ENCODE measurements at places on chromosomes 13 and 19. TPM values are rescaled to one million over a fixed set of nuclear protein-coding genes. Genes with fewer than 3 reads are reported as not detected.

DNA sequence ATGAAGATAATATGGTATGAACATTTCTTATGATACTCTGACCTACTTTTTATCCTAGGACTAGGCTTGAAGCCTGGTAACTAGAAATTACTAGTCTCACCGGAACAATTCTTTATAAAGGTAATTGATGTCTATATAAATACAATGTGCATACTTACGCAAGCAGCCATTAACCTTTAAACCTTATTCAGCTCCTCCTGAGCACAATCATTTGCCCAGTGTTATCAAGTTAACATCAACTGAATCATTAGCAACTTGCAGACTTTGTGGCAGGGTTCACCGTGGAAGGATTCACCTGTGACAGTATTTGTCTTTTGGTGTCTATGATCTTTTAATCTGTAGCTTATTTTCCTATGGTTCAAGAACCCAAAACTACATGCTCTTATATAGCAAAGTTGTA is 508.6 kb upstream of the KLHL1 start:
- no peak for DNase-seq

The HOMER3 gene
- total RNA-seq: 31.3 TPM

The PSG1 gene
- total RNA-seq: not detected

GRCh38 chr19:13013649-13014048 is 18.4 kb downstream of the NFIX start:
- DNase-seq: no peak

- DNase-seq: no peak
Observed at GRCh38 chr19:58545286-58546018, 1.6 kb downstream of the TRIM28 start.

DNA sequence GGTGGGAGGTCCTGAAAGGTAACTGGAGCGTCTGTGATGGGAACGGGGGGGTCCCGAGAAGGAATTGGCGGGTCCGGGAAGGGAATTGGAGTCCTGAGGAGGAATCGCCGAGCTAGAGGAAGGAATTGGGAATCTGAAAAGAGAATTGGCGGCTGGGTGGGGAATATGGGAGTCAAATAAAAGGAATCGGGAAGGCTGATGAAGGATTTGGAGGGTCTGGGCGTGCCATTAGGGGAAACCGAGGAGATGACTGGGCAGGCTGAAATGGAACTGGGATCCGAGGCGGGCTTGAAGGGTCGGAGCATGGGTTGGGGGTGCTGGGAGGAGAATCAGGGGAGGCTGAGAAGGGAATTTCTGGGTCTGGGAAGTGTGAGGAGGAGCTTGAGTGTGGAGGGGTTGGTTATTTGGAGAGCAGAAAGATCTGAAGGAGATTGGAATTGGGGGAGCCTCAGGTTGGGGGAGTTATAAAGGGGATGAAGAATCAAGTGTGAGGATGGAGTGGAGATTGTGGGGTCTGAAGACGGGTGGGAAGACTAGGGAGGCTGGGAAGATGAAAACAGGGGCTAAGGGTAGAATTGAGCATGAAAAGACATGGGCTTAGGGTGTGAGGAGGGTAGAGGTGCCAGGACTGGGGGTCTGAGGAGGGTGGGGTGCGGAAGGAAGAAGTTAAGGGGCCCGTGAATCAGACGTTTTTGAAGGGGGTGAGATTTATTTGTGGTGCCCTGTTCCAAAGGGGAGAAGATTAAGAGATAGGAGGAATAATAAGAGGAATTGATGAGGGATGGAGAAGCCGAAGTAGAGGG is 718 bp downstream of the ACTN4 start:
- DNase-seq: no peak

The KLK12 gene
- total RNA-seq: 0.47 TPM

GRCh38 chr13:37366044-37366770 is 232.4 kb downstream of the POSTN start:
- no peak for DNase-seq

- no peak for DNase-seq
Observed at GRCh38 chr13:52085421-52085820, 43.5 kb downstream of the NEK5 start.

DNA sequence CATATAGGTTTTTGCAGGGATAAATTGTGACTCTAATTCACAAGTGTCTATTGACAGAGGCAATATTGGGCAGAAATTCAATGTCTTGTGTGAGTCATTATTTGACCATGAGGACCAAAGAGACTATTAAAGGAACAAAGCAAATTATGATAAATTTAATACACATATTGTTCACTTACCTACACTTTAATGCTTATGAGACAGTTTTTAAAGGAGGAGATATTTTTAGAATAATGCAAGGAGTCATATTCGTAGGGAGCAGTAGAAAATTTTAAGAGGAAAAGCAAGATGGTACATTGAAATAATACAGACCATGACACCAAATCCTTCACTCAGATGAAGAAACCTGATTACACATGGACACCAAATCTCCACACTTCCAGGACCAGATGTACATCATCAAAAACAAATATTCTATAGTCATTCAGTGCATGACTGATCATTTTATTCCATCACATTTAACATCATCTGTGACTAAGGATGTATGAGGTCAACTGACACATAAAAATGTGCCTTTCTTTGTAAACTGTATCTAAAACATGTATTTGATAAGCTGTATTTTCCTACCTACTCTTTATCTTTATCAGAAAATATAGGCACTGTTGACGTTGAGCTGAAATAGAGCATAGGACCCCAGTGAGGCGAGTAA is 4.2 kb upstream of the OR7A17 start:
- no peak for DNase-seq

The MAP4K1 gene
- 9.9 TPM for total RNA-seq

The U2AF1L4 gene
- total RNA-seq: 49.6 TPM

The NUDT15 gene
- total RNA-seq: 11.1 TPM

The CD70 gene
- not detected for total RNA-seq

DNA sequence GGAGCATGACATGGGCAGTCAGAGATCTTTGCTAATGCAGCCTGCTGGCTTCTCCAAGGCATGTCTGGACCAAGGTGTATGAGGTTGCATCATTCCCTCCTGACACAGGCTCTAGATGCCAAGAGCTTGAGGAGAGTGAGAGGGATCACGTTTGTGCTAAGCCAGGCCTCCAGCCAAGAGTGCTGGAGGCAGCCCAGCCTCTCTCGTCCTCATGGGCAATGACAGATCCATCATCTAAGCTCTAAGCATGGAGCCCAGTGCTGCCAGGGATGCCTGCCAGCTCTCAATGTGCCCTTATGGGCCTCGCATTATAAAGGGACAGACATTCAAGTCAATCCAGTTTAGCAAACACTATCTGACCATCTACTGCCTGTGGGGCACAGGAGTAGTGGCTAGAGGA is 136.3 kb upstream of the VSTM2B start:
- DNase-seq: no peak

The RFPL4AL1 gene
- total RNA-seq: not detected

DNA sequence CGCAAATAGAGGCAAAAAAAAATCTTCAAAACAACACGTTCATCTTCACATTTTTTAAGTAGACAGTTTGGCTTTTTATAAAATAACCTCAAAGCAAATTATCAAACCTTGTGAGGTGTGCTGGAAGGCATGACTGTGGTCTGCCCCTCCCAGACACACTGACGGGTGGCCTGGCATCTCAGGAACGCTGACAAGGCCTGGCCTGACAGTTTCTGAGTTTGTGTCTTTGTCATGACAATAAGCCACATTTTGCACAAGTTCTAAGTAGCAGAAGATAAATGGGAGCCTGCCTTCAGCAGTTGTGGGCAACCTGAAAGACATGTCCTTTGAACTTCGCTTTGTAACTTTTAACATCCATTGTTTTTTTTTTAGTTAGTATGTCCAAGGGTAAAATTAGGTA is 38.5 kb downstream of the SOX21 start:
- DNase-seq: no peak

The NUDT19 gene
- total RNA-seq: 11.3 TPM

DNA sequence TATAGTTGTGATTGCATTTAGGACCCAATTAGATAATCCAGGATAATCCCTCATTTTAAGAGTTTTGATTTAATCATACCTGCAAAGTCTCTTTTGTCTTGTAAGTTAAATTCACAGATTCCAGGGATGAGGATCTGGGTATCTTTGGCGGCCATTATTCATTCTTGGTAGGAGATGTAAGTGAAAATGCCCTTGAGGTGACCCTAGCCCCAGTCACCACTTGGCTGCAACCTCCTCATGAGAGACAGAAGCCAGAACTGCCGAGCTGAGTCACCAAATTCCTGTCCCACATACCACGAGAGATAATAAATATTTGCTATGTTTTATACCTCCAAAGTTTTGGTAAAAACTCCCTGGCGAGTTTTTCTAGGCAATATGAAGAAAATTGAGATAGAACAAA is 389.4 kb downstream of the RFC3 start:
- DNase-seq: no peak

- DNase-seq: no peak
Observed at GRCh38 chr13:90454002-90454636, 893.4 kb upstream of the MIR17HG start.

GRCh38 chr13:22837980-22838647 is 342.7 kb upstream of the SGCG start:
- no peak for DNase-seq

- DNase-seq: no peak
Observed at GRCh38 chr19:7478173-7478842, 10.5 kb downstream of the PEX11G start.

DNA sequence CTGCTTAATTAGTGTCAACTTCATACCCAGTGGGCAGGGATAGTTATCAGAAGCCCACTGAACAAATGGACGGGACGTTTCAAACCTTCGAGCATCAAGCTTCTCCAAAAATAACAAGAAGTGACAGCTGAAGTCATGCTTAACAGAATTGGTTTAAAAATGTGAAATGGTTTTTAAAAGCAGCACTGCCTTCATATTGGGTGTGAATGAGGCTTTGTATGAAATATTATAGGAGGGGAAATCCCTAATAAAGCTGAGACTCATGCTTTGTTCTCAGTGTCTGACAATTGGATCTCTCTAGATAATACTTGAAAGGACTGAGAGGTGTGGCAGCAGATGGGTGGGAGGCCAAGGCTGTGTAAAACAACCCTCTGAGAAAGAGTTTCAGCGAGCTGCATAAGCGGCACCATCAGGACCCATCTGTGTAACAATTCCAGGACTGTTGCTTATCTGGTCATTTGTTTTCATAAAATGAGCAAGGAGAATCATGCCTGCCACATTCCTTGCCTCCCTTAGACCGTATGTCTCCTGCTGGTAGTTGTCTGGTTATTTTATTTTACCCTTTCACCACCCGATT is 667.7 kb downstream of the DIAPH3 start:
- no peak for DNase-seq

GRCh38 chr13:37870489-37870845 is 895 bp upstream of the TRPC4 start:
- no peak for DNase-seq

GRCh38 chr19:7328647-7329046 is 20.1 kb upstream of the ARHGEF18 start:
- DNase-seq: no peak

GRCh38 chr13:55234311-55234710 is 1906.4 kb upstream of the PRR20A start:
- no peak for DNase-seq

The KIR2DL4 gene
- total RNA-seq: not detected

- no peak for DNase-seq
Observed at GRCh38 chr19:2949939-2950285, 5.1 kb upstream of the ZNF77 start.

GRCh38 chr13:60690604-60691003 is 293.6 kb downstream of the TDRD3 start:
- no peak for DNase-seq

DNA sequence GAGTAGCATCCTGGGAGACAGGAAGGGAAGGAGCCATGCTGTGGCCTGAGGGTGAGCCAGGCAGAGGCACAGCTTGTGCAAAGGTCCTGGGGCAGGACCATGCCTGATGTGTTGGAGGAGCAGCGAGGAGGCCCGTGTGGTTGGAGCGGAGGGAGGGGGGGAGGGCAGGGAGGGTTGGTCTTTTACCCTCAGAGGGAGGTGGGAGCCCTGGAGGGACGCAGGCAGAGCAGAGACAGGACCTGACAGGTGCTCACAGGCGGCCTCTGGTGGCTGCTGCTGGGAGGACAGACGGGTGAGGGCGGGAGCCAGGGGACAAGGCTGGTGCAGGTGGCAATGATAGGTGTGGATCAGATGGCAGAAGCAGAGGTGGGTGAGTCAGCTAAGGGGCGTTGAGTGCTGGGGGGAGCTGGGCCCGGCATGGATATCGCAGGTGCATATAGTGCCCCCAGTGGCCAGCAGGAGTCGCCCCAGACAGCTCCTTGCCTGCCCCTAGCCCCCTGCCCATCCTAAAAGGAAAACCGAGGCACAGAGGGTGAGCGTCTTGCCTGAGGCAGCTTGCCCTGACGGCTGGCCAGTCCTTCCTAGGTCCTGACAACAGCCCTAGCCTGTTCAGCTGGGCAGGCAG is 9.8 kb upstream of the GNA15 start:
- no peak for DNase-seq

GRCh38 chr13:44734201-44734707 is 158.1 kb upstream of the TSC22D1 start:
- DNase-seq: no peak

The WDR62 gene
- total RNA-seq: 106 TPM

The IFNL1 gene
- total RNA-seq: not detected

Data from testis (tissue), 5 donors.